Tongue (tissue), 3 donors: ENCODE measurements at places on chromosomes 2 and 18.
A peak's percentile ranks its signal among the peaks of the same experiment; 100 is the strongest.

DNA sequence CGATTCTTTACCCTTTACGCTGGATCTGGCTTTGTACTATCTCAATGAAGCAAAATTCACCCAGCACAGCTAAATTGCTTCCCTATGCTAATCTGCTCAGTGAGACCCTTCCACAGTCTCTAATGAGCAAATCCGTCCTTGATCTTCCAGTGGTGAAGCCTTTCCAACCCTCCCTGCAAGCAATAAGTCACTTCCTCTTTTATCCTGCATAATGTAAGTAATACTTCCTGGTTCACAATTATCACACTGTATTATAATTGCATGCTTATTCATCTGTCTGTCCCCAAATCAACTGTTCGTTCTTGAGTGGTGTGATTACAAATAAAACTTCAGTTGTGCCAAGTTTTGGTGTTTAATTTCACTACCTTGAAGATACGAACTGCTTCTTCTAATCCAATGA, 404.0 kb downstream of the ADCYAP1 start:
- no peak for DNase-seq

DNA sequence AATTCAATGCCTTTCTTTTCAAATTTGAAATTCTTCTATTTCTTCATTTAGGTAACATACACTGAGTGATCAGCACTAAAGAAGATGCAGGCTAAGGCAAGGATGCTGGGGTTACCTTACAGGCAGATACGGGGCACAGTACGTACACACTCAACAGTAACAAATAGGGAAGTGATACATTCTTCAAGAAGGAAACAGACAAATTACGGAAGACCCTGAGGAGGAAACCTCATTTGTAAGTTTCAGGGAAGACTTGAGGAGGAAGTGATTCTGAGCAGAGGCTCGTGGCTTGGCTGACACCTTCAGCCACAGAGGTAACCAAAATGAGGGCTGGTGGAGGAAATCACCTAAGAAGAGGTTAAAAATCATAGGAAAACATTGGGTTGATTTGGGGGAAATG, 1108.3 kb upstream of the KLHL29 start:
- DNase-seq = no peak

- DNase-seq = peak; percentile 91
Observed at GRCh38 chr2:217713395-217714286, 289.2 kb downstream of the TNS1 start.

GRCh38 chr18:31209041-31209440, 46.4 kb upstream of the DSC1 start:
- no peak for DNase-seq

GRCh38 chr2:224611938-224612337, 26.8 kb upstream of the CUL3 start:
- no peak for DNase-seq

DNA sequence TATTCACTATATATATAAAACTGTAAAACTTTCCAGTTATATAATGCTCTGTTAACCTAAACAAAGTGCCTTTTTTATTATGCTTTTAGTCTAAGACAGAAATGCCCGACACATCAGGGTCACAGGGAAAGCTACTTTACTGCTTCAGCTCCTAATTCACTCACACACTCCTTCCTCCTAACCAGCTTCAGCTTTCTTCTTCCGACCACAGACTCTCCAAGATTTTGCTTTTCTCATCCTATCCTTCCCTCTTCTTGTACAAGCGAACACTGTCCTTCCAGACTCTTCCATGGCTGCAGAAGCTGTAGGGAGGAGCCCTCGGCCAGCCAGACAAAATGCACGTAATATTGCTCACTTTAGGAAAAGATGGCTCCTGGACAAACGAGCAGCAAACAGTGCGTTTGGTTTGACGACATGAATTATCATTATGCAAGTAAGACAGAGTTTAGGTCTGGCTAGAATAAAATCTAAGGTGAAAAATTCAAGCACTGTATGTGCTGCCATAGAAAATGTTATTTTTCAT, 47.5 kb upstream of the HNRNPA3 start:
- peak; percentile 76 for DNase-seq

GRCh38 chr18:31553800-31554199, 37.9 kb upstream of the TTR start:
- no peak for DNase-seq

DNA sequence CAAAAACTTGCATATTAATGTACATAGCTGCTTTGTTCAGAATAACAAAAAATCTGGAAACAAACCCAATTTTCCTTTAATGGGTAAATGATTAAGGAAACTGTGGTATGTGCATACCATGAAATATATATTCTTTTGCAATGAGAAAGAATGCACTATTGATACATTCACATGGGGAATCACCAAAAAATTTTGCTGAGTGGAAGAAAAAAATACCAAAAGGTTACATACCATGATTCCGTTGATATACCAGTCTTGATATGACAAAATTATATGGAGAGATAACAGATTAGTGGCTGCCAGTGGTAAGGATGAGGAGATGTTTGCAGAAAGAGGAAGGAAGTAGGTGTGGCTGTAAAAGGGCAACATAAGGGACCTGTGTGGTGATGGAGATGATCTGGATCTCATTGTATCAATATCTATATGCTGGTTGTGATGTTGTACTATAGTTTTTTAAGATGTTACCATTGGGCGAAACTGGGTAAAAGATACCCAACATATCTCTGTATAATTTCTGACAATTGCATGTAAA, 54.6 kb upstream of the BCL2L11 start:
- DNase-seq = no peak

DNA sequence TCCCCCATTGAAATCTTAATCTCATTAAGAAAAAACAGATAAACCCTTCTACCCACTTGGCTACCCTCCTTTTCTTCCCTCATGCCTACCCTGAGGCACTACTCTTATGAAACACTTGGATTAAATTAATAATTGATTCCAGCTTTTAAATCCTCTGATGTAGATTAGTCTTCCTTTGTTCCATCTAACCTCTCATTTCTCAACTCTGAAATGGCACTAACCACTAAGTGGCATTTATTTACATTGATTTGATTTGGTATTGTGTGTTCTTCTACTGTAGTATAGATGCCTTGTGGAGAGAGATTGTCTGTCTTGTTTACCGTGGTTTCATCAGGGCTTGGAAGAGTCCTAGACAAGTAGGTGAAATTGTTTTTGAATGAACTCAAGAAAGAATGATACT, 26.7 kb downstream of the ITGA4 start:
- DNase-seq = no peak

GRCh38 chr2:29307519-29307918, 192.3 kb downstream of the CLIP4 start:
- no peak for DNase-seq

DNA sequence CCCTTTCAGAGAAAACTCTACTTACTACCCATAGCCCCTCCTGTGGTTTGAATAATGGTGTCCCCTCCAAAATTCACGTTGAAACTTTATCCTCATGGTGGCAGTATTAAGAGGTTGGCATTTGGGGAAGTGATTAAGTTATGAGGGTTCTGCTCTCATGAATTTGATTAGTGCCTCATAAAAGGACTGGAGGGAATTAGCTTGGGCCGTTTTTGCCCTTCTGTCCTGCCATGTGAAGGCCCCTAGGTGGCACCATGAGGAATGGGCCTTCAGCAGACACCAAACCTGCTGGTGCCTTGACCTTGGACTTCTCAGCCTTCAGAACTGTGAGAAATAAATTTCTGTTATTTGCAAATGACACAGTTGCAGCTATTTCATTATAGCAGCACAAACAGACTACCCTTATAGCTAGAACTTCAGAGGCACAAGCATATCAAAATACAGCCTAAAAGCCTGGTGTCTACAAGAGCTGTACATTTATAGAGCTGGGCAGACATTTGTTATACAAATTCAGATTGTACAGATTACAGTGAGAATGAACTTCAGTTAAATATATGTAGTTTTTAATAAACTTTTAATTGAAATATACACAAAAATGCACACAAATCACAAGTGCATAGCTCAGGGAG, 2.6 kb upstream of the PTPN2 start:
- DNase-seq = no peak

- DNase-seq = no peak
Observed at GRCh38 chr2:143575340-143575739, 446.1 kb downstream of the ARHGAP15 start.

DNA sequence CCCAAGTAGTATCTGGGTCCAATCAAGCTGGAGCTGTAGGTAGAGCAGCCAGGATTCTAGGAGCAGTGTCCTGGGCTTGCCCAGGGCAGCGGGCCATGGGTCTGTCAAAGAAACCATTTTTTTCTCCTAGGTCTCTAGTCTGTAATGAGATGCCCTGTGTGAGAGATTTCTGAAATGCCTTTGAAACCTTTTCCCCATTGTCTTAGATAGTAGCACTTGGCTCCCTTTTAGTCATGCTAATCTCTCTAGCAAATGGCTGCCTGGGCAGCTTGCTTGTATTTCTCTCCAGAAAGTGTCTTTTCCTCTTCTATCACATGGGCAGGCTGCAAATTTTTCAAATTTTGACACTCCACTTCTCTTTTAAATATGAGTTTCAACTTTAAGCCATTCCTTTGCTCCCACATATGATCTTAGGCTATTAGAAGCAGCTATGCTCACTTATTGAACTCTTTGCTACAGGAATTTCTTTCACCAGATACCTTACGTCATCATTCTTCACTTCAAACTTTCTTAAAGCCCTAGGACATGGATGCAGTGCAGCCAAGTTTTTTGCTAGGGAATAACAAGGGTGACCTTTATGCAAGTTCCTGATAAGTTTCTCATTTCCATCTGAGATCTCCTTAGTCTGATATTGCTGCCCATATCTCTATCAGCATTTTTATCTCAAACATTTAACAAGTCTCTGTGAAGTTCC, 890.2 kb upstream of the VRK2 start:
- no peak for DNase-seq

- no peak for DNase-seq
Observed at GRCh38 chr2:148994341-148994740, 44.2 kb upstream of the LYPD6B start.
